ENCODE measurements at places on chromosomes 3 and 15.

GRCh38 chr3:13106308-13107001 lies 33.2 kb upstream of the IQSEC1 start:
- no peak for DNase-seq

DNA sequence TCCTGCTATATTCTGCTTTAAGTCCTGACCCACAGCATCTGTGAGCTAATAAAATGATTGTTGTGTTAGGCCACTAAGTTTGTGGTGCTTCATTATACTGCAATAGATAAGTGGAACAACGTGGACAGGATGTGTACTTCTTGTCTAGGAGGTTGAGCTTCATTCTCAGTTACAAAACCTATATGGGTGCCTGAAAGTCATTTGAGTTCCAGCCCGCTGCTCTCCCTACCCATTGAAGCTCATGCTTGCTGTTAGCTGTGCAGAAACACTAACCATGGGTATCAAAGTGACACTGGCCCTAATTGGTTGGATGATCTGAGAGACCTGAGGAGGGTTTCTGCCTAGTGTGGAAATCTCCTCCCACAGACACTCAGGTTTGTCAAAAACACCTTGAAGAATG lies 357.2 kb downstream of the PDCD6IP start:
- no peak for DNase-seq

GRCh38 chr3:50323614-50324199 lies 1.2 kb upstream of the HYAL2 start:
- no peak for DNase-seq

DNA sequence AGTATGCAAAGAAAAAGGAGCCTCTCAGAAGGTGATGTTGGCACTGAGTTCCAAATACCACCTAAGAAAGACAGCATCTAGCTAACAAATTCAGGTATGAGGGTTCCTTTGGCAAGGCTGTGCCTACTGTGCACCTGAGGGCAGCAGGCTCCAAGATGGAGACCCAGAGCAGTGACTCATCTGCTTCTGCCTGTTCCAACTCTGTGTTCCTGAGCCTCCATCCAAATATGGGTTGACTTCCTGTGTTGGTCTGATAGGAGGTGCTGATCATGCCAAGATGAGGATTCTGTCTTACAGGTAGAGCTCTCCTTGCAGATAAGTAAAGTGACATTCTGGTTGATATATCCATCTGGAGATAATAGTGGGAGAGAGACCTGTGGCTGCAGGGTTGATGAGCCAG lies 26.0 kb downstream of the SV2B start:
- no peak for DNase-seq

GRCh38 chr15:70535955-70536338 lies 227.4 kb downstream of the UACA start:
- no peak for DNase-seq

DNA sequence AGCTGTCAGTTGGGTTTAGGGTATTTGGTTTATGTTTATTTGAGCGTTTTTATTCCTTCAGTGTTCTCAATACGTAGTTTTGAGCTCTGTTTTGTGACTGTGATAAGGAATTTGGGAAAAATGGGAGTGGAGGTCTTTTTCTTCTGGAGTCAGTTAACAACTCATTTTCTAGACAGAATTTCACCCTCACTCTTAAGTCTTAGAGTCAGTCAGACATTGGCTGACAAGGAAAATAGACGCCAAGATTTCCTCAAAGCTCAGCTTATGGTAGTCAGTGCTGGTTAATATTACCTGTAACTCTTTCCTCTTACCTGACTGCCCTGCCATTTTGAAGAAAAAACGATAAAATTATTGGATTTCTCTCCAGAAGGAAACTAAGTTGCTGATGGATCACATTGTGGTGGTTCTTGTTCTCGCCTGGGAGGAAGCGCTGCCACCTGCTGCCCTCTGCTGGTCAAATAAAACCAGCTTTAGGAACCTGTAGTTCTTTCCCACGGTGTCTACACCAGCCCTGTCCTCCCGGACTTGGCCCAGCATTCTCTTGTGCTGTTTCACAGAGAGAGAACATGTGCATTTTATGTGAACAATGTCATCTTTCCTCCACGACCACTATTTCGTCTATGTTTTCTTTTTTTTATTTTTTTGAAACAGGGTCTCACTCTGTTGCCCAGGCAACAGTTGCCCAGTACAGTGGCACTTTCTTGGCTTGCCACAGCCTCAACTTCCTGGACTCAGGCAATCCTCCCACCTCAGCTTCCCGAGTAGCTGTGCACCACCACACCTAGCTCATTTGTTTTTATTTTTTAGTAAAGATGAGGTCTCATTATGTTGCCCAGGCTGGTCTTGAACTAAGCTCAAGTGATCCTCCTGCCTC lies 41.4 kb upstream of the UMPS start:
- DNase-seq: peak; percentile 40

GRCh38 chr3:48928679-48929078 lies 10.0 kb downstream of the ARIH2 start:
- no peak for DNase-seq

DNA sequence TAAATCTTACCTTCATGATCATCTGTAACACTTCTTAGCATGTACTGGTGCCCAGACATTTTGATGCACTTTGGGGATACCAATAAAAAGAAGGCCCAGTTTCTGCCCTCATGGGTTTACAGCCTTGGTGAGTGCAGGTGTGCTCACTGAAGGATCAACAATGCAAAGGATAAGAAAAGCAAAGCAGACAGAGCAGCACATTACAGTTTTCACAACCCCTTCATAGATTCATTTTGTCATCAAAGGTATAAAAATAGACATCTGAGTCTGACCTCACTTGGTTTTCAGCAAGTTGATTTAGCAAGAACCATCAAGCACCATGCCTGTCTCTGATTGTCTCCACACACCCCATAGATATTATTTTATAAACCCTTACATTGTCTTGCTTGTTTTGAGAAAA lies 77.6 kb downstream of the BFSP2 start:
- DNase-seq: no peak

GRCh38 chr3:106425026-106425425 lies 556.2 kb upstream of the CBLB start:
- DNase-seq: no peak

DNA sequence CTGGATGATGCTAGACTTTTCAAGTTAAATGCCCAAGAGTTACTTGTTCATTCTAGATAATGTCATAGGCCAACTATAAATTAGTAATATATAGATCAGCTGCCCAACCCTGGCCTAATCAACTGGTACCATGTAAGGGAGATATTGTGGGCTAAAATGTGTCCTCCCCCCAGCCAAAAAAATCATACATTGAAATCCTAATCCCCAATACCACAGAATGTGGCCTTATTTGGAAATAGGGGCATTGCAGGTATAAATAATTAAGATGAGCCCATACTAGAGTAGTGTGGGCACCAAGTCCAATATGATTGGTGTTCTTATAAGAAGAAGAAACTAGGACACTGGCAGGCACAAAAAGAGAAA lies 92.5 kb downstream of the RPL22L1 start:
- no peak for DNase-seq

- no peak for DNase-seq
Measured at GRCh38 chr3:138429665-138430064, 4.8 kb upstream of the ESYT3 start.

DNA sequence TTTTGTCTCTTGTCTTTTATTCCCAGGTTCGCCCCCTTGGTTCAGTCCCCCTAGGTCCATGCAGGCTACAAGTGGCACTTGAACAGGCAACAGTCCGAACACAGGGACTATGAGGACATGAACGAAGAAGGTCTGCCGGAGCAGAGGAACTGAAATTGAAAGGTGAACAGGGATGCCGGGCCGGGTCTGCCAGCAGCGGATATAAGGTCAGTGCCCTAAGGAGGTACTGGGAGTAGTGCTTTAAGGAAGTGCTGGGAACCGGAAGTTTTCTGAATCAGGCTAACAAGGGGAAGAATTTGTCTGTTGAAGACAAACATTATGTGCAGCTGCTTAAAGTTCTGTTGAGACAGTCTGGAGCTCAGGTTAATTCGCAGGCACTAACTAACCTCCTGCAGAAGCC lies 46.8 kb downstream of the LSM3 start:
- no peak for DNase-seq

- DNase-seq: no peak
Measured at GRCh38 chr3:105473521-105474223, 107.0 kb downstream of the ALCAM start.

DNA sequence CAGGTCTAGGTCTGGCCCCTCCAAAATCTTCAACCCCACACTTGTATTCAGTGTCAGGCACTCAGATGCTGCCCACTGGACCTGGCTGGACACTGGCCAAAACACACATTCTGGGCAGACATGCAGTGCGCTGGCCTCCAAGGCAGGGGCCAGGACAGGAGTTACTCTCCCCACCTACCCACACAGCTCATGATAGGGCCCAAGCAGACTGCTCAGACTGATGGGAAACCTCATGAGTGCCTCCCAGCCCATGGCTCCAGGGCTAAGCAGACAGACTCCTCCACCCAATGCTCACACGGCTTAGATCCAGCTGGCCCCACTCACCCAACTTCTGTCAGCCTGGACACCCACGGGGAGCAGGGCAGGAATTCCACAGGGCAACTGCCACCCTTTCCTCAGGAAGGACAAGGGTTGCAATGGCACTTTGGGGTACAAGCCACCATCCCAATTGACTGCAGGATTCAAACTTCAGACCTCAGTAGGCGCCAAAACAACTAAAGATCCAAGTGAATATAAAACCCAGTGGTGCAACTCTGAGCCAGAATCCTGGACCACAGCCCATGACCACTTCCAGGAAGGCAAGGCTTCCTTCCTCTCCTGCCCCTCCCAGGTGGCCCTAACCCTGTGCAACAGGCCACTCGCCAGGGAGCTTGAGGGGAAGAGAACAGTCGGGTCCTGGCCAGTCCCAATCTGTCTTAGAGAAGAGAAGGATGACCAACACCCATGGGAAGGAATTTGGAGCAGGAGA lies 1.4 kb downstream of the LTF start:
- no peak for DNase-seq

DNA sequence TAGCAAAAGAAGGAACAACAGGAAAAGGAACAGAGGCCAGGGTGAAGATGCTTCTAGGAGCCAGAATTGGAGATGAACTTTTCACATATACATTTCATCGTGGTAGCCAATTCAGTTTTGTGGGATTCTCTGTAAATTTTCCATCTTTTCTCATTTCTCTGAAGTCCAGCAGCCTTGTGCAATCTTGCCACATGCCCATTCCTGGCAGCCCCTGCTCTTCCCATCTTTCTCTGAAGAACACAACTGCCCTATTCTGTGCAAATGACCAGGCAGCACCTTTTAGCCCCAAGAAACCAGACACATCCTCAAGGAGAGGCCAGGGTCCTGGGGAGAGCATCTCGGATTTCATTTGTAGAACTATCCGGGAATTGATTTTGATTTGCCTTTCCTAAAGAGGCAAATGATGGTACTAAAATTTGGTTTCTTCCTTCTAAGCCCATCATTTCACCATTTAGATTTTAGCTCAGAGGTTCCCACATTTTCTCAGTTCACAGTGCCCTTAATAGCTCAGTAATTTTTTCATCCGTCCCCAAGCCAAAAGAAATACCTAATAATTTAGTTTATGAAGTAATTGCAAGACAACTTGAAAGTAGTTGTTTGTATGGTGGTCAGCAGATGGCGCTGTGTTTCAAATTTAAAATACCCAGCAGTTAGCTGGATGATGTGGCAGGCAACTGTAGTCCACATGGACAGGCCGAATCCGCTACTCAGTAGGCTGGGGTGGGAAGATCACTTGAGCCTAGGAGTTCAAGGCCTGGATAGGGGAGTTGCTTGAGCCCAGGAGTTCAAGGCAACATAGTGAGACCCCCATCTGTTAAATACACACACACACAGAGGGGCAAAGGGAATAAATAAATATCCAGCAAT lies 61.3 kb upstream of the ACKR4 start:
- DNase-seq: no peak

- DNase-seq: no peak
Measured at GRCh38 chr15:65682404-65682911, 60.7 kb downstream of the SLC24A1 start.

DNA sequence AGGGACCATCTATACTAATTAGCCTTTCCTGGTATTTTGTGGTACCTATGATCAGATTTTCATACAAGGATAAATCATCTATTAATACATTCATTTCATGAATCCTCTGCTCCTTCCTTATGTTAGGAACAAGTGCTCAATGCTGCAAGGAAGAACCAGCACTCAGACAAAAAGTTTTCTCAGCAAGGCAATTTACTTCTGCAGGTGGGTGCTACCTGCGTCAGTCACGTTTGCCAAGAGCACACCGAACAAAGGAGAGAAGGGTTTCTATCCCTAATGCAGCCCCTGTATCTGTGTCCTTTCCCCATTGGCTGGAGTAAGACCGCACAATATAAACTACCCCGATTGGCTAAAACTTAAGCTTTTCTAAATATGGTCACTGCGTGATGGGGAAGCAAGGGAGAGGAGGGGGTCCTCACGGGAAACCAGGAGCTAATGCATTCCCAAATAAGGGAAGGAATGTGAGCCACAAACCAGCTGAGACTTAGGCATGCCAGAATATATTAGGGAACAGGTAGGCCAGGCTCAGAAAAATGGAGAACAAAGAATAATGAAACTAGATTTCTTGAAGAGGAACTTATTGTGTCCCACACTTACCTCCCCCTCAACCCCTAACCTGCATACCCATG lies 76.5 kb downstream of the AQR start:
- no peak for DNase-seq

DNA sequence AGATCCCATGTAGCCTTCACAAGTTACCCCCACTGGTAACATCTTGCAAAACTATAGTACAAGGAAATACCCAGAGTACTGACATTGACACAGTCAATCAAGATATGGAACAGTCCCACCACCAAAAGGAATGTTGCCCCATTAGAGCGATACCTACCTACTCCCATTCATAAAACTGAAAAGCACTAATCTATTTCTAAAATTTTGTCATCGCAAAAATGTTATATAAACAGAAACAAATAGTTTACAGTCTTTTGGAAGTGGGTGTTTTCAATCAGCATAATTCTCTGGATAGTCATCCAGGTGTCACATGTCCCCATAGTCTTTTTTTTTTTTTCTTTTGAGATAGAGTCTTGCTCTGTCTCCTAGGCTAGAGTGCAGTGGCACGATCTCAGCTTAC lies 156.9 kb upstream of the AGTR1 start:
- DNase-seq: no peak

GRCh38 chr3:39104961-39105686 lies 2.3 kb downstream of the GORASP1 start:
- DNase-seq: no peak

- DNase-seq: no peak
Measured at GRCh38 chr3:172186607-172187006, 147.2 kb downstream of the FNDC3B start.

DNA sequence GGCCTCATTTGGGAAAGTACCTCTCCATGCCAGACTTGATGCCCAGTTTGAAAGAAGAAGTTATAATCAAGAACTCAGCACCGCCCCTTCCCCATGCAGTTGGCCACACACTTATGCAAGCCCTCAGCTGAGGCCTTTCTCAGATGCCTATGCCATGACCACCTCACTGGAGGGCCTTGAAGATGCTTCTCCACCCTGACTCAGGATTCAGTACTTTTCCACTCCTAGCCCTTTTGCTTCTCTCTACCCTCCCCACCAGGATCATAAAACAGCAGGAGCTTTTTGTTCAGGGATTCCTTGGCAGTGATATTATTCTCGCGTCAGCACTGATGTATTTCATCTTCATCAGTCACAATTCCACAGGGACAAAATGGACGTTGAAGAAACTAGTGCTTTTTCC lies 313.5 kb downstream of the PYDC2 start:
- DNase-seq: no peak
